Inflammatory macrophage (primary cell): ENCODE measurements at places on chromosomes 6 and 20.

GRCh38 chr20:33645072-33645358, 17.1 kb upstream of the C20orf144 start:
- DNase-seq, result no peak

- peak; percentile 93 for DNase-seq
Observed at GRCh38 chr6:87789198-87789899, 87.3 kb upstream of the AKIRIN2 start.

DNA sequence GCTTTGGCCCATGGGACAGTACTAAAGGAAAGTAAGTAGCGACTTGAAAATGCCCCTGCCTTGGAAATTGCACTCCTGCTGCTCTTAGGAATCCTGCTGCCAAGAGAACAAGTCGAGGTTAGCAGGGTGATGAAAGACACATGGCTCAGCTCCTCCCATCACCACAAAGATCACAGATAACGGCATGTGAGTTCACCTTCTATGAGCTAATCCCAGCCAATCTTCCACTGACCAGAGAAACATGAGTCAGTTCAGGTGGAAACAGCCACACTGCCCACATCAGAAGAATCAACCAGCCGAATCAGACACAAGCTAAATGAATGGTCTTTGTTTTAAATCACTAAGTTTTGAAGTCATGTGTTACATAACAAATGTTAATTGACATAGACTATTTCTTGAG, 106.3 kb downstream of the PRKN start:
- DNase-seq, result no peak

DNA sequence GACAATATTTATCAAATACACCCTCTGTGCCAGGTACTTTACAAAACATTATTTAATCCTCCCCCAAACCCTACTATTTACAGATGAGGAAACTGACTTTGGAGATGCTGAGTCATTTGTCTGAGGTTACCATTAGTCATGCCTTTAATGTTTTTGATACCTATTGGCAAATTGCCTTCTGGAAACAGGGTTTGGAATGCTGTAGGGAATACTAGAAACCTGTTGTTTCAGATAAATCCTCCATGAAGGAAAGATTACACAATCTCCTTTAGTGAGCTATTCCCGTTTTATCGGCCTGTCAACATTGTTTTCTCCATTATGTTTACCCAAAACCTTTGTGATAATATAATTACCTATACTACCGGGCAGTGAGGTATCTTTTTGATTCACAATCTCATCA, 93.6 kb upstream of the ADGRF1 start:
- peak; percentile 19 for DNase-seq

GRCh38 chr6:108435391-108435790, 125.3 kb upstream of the FOXO3 start:
- no peak for DNase-seq

DNA sequence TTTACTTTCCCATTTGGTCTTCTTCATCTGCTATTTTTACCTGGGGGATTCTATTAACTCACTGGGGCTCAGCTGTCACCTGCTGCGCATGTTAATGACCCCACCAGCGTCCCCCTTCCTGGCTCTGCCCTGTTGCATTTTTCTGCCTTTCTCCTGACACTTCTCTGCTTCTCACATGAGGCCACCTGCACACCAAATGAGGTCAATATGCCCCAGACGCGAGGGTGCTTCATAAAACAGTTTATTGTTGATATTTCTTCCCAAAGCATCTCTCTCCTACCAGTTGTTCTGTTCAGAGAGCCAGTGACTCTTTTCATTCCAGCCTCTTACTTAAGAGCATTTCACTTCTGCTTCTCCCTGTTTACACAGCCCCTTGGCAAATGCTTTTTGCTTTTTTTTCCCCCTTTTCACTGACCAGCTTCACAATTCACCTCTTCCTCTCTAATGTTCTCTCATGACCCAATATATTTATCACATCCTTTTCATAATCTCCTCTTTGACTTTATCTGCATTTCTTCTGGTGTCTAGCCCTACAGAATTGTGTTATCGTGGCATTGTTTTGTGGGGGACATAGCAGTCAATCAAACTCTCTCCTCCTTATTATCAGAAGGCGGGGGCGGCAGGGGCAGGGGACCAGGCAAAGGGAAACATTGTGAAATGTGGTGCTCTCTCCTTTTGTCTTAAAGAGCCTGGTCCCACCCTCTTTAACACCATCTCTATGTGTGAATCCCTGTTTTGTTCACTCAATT, 545.8 kb upstream of the CITED2 start:
- peak; percentile 63 for DNase-seq

- no peak for DNase-seq
Observed at GRCh38 chr6:75611702-75612375, 10.2 kb downstream of the SENP6 start.

DNA sequence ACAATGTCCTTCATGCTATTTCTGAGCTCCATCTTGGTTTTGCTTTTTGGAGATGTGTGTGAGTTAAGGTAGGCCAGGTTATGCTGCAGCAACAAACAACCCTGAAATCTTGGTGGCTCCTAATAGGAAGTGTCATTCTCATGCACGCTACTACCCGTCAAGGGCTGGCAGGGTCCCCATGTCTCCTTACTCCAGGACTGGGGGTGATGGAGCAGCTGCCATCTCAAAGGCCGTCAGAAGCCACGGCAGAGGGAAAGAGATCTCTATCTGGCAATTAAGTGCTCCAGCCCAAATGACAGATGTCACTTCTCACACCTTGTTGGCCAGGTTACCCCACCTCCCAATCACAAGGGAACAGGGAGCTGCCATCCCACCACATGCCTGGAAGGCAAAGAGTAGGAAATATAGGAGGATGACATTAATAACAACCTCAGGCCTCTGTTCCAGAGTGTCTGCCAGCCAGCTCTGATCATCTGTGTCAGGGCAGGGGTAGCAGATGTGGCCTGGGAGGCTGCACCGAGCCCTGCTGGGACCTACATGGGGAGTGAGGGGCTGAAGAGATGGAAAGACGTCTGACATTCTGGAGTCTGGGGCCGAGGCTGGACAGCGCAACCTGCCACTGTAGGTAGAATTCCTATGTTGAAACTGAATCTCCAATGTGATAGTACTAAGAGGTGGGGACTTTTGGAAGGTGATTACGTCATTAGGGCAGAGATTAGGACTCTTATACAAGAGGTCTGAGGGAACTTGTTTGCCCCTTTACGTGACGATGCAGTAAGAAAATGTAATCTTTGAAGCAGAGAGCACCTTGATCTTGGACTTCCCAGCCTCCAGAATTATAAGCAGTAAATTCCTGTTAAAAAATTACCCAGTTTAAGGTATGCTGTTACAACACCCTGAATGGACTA, 4.8 kb upstream of the SDCBP2 start:
- no peak for DNase-seq

- no peak for DNase-seq
Observed at GRCh38 chr6:548517-548916, 108.4 kb downstream of the HUS1B start.

DNA sequence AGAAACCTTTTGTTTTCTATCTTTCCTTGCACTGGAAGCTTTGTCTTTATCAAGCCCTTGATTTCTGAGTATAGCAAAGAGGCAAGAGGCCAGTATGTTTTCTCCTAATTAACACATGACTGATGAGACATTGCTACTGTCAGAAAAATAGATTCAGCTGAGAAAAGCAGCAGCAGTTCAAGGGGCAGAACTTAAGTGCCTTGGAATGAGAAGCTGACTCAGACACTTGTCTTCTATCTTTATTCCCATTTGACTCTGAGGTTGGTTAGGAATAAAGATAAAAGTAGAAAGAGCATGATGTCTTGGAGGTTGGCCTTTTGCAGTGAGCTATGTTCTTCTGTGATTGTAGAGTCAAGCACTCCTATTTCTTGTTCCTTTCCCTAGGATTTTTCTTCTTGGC, 79.1 kb upstream of the MAN1A1 start:
- DNase-seq, result no peak
